Stimulated activated CD8-positive, alpha-beta memory T cell treated with anti-CD3 and anti-CD28 coated beads, Interleukin-7, amount 100 ng/mL, for 4 hours (primary cell): ENCODE measurements at places on chromosomes 2 and 18.

GRCh38 chr18:54961016-54961423, 1.8 kb upstream of the CCDC68 start:
- no peak for DNase-seq

DNA sequence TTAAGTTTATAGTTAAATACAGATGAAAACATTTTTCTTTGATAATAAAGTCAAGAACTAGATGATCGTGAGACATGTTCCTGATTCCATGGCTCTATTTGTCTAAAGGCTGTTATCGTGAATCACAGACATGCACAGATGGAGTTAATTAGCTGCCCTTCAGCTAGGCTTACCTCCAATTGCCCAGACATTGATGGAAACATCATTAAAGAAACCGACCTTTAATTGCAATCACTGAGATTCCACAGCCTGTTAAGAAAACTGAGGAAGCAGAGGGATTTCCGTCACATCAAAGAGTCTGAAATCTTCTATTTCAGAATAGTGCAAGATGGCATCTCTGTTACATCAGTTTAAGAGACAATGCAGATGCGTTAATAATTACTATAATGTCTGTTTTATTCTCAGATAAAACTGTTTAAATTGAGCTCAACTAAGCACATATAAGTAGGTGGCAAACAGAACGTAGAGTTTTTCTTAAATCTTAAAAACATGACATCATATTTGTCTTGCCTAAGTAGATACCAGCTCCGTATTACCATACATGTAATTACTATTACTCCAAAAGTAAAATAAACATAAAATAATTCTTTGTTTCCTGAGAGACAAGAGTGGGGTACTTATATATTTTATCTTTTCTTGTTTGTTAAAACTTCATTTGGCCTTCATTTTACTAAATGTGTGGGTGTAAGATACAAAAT, 23.9 kb upstream of the CRACDL start:
- DNase-seq, result no peak

DNA sequence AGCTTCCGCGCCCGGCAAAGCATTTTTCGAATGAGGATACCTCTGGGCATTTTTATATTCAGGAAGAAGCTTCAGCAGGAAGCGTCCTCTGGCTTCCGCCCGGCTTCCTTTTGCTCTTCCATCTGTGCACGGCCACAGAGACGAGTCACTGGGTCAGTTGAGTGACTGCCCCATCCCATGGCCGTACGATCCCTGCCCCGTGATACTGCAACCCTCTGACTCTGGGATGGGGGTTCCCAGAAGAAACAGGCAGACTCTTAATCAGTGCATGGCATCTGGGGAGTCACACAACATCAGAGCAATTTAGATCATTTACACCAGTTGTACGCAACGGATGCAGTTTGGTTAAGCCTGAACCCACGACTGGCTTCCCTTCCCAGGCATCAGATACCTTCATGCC, 40.9 kb downstream of the SLC4A3 start:
- DNase-seq, result no peak

- no peak for DNase-seq
These were observed 159.0 kb upstream of the DAPL1 start for GRCh38 chr2:158635961-158636601.

DNA sequence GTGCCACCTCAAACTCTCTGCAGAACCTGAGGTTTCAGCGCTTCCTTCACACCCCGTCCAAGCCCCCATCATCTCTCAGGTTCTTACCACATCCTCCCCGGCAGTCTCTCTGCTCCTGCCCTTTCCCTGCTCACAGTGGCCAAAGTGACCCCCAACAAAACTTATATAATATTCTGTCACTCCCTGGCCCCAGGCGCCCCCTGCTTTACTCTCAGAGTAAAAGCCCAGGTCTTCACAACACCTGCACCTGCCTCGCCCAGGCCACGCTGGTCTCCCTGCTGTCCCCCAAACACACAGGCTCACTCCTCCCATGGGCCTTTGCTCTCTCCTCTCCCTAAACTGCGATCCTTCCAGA, 6.4 kb downstream of the ITGB1BP1 start:
- no peak for DNase-seq

DNA sequence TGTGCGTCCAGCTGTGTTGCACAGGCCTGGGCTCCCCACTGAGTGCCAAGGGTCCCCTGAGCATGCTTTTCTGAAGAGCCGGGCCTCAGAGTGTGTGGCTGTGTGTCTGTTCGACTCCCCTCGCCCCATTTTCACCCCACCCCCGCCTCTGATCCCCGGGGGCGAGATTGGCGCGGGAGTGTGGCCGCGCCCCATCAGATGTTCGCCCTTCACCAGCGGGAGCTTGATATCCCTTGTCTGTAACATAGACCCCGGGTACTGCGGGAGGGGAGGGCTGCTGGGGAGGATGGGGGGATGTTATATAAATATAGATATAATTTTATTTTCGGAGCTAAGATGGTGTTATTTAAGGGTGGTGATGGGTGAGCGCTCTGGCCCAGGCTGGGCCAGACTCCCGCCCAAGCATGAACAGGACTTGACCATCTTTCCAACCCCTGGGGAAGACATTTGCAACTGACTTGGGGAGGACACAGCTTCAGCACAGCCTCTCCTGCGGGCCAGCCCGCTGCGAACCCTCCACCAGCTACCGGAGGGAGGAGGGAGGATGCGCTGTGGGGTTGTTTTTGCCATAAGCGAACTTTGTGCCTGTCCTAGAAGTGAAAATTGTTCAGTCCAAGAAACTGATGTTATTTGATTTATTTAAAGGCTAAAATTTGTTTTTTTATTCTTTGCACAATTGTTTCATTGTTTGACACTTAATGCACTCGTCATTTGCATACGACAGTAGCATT, 1.5 kb downstream of the RHOB start:
- no peak for DNase-seq

DNA sequence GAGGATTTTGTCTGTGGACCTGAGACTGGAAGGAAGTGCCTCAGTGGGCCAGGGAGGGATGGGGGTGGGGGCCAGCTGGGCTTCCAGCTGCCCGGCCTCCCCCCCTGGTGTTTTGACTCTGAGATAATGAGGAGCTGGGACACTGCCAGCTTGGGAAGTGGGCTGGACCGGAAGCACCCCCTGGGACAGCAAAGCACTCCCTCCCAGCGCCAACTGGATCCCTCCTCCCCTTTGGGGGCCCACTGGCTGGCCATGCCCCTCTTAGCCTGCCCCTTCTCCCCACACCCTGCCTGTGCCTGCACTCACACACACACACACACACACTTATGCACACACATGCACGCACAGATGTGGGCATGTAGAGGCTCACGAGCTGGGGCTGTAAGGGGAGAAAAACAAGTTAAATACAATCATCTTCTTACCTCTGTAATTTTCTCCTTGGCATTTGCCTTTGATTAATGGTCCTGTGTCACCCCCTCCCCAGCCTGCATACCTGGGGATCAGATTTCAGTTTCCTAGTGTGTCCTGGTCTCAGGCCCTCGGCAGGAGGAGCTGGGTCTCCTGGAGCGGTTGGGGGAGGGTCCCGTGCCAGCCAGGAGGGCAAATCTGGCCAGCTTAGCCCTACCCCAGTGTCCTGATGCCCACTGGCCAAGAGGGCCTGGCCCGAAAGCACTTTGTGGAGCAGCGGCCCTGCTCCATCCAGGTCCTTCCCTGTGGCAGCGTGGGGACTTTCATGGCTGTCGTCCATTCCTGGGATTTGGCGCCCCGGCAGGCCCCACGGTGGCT, 3.6 kb downstream of the ITM2C start:
- DNase-seq, result no peak

- no peak for DNase-seq
These were observed 29.2 kb upstream of the CDH7 start for GRCh38 chr18:65721619-65722018.

GRCh38 chr2:18891600-18892345, 302.4 kb upstream of the NT5C1B start:
- no peak for DNase-seq

GRCh38 chr2:86788881-86789686, 1.6 kb downstream of the CD8A start:
- DNase-seq, result no peak

DNA sequence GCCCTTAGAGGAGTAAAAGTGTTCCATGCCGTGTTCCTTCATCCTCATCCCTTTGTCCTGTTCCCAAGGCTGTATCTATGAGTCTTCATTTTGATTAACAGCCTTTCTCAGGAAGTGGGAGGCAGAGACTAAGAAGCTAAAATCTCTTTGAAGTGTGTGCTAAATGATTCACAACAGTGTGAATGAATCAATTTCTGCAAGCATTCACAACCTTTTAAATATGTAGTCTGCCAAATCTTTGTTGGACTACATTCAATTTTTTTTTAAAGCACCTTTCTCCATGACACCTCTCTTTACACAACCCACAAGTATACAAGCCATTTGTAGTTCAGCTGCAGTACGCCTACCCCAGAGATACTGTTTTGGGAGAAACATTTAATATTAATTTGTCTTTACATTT, 408.6 kb upstream of the FANCL start:
- no peak for DNase-seq

- no peak for DNase-seq
These were observed 30.8 kb upstream of the LRP2 start for GRCh38 chr2:169393068-169393590.

DNA sequence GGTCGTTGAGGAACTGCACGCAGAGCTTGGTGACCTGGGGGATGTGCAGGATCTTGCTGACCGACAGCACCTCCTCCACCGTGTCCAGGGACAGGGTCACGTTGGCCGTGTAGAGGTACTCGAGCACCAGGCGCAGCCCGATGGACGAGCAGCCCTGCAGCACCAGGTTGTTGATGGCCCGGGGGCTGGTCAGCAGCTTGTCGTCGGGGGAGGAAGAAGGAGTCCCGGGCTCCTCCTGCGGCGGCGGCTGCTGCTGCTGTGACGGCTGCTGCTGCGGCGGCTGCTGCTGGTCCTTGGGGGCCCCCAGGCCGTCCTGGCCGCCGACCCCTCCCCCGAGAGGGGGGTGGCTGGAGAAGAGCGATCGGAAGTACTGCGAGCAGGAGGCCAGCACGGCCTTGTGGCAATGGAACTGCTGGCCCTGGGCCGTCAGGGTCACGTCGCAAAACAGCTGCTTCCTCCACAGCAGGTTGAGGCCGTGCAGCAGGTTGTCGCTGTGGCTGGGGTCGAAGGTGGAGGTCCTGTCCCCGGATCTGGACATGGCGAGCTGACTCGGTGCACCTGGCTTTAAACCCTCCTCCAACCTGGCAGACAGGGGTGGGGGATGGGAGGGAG, 2.7 kb downstream of the KLHL14 start:
- DNase-seq, result no peak

GRCh38 chr2:45993476-45993991, 303.7 kb upstream of the EPAS1 start:
- DNase-seq, result peak; percentile 16

DNA sequence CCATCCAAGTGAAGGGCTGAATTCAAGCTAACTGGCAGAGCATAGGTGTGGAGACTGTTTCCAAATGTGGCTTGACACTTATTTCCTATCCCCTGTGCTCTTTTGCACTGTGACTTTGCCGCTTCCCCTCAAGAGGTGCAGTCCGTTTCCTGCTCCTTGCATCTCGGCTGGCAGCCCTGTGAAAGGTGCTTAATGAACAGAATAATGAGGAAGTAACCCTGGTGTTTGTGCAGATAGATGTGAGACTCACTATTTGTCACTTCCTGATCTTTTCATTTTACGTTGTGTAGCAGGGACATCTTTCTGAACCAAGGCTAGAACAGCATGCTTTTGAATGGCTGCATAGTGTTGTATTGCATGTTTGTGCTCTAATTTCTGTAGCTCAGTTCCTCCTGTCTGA, 60.8 kb downstream of the CEP192 start:
- no peak for DNase-seq

- no peak for DNase-seq
These were observed 94.0 kb downstream of the LDLRAD4 start for GRCh38 chr18:13312515-13312914.

DNA sequence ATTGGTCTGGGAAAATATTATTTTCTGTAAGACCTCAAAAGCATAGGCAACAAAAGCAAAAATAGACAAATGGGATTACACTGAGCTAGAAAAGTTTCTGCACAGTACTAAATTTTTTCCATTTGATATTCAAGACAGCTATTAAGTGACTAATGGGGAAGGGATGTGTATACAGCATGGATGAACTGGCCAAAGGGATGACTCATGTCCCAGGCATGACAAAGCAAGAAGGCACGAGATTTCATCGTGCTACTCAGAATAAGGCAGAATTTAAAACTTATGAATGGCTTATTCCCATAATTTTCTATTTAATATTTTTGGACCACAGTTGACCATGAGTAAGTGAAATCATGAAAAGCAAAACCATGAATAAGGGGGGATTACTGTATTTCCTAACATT, 1250.1 kb upstream of the GYPC start:
- DNase-seq, result no peak

- DNase-seq, result no peak
These were observed 175.4 kb downstream of the ANTXR1 start for GRCh38 chr2:69188182-69188900.

DNA sequence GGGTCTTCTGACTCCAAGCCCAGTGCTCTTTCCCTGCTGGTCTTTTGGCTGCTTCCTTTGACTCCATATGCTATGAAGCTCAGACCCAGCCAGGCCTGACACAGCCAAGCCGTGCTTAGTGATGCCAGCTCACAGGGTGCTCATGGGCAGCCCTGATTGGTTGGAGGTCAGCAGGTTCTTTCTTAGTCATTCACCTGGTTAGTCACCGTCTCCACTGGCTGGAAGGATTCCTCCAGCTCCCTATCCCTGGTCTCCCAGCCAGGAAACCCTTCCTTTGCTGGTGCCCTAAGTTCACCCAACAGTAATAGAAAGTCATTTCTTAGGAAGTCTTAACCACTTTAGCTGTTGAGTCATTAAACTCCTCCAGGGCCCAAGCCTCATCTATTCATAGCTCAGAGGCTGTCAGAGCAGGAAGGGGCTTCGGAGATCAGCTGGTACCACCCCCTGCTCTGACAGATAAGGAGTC, 3.9 kb downstream of the KCNK3 start:
- no peak for DNase-seq

DNA sequence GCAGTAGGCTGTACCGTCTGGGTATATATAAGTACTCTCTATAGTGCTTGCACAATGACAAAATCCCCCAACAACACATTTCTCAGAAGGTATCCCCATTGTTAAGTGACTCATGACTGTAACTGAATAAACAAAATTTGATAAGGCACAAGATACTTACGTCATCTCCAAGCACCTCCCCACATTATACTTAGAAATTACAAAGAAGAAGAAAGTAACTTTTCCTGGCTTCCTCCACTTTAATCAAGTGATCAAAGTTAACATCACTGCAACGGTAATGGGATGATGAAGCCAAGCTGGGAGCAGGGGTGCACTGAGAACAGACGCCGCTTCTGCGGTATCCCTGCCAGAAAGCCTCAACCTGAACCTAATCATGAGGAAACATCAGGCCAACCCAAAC, 9.7 kb downstream of the TNS1 start:
- no peak for DNase-seq

- DNase-seq, result no peak
These were observed 3.6 kb upstream of the AQP4 start for GRCh38 chr18:26868968-26869586.

- no peak for DNase-seq
These were observed 71.9 kb upstream of the SLC16A14 start for GRCh38 chr2:230140667-230141066.

DNA sequence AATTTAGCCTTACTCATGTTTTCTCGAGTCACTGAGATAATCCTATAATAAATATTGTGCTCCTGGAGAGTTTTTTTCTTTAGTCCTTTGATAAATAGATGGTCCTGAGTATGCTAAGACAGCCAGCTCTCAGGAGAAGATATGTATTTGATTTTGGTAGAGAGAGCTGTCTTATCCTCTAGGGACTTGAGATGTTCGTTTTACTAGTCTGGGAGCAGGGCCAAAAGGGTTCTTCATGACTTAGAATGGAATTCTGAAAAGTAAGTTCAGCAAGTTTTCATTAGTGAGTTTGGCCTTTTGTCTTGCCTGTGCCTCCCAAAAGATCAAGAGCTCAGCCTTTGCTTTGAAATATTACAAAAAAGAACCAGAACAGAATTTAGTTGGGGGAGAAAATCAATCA, 246.7 kb downstream of the BABAM2 start:
- no peak for DNase-seq
